EH (cell line): ENCODE measurements at places on chromosomes 7 and 10.

DNA sequence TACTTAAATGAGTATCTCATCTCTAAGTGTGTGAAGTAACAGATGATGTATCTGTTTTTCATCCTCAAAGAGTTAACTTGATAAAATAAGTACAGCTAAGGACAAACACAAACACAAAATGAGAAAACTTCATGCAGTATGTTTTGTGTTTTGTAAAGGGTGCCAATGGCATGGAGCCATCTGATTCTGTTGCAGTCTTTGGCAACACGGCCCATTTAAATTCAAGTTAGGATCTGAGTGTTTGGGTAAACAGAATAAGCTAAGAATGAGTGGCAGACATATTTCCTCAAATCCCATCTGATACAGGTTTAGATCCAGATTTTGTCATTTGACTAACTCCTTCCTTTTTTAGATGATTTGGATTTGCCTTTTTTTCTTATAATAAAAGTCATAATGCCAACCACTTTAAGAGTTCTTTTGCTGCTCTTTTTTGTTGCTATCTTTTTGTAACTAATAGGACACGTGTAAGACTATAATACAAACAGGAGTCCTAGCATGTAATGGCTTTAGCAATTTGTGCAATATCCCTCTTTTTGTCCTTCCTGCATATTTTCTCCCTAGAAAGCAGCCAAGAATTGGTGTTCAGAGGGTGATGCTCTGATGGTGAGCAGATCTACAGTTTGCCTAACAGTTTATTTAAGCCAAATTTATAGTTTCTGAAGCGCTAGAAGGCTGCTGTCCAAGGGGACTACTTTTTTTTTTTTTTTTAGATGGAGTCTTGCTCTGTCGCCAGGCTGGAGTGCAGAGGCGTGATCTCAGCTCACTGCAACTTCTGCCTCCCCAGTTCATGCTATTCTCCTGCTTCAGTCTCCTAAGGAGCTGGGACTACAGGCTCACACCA is 18.9 kb upstream of the ACTA2 start:
- peak; percentile 63 for DNase-seq

GRCh38 chr7:80346704-80347103 is 165.2 kb downstream of the GNAT3 start:
- DNase-seq: no peak

- DNase-seq: no peak
Measured at GRCh38 chr10:23558361-23558799, 119.5 kb downstream of the OTUD1 start.

GRCh38 chr10:132297526-132297925 is 10.2 kb downstream of the STK32C start:
- DNase-seq: no peak

- DNase-seq: no peak
Measured at GRCh38 chr10:124557167-124557566, 95.5 kb downstream of the LHPP start.

DNA sequence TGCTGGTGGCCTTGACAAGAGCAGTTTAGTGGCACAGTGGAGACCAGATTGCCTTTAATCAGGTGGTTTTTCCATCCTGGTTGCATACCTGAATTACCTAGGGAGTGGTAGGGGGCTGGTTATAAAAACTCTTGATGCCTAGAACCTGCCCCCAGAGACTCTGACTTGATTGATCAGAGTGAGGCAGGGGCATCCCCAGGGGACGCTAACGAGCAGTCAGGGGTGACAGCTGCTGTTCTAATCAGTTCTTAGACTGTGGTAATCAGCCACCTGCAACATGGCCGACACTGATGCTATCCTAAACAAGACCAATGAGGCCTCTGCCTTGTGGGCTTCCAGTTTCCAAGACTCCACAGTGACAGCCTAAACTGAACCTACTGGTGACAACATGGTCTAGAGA is 2.0 kb upstream of the OPALIN start:
- no peak for DNase-seq

DNA sequence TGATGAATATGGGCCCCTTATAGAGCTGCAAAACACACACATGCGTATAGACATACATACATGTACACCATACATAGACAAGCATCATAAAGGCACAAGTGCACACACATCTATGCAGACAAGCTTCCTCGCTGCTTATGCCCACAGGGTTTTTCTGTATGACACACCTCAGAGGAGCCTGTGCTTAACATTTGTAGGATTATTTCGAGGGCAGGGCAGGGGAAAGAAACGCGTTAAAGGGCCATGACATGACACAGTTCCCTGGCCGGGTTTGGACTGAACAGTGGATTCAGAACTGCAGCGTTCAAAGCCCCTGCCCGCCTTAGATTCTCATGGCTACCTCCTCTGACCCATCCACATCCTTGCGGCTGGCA is 44.8 kb downstream of the CHST3 start:
- DNase-seq: no peak

DNA sequence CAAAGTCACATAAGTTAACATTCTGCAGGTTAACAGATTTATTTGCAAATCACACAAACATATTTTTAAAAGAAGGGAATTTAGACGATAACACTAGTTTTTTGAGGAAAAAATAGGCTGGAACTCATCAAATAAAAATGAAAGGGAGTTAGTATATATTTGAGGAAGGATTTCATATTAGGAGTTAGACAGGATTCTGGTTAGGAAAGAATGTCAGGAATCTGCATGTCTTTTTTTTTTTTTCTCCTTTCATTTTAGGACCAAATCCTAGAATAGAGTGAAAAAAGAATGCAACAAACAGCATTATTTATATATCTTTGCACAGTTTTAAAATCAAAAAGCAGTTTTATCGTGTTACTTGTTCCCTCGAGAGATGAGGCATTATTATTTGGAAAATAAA is 8.9 kb upstream of the TRDMT1 start:
- DNase-seq: peak; percentile 66

GRCh38 chr7:79159040-79159664 is 294.3 kb downstream of the MAGI2 start:
- DNase-seq: no peak

GRCh38 chr7:94228678-94229077 is 166.0 kb upstream of the COL1A2 start:
- DNase-seq: no peak

GRCh38 chr7:137981668-137982067 is 20.2 kb downstream of the CREB3L2 start:
- DNase-seq: peak; percentile 43

- DNase-seq: no peak
Measured at GRCh38 chr7:18400275-18400674, 95.3 kb upstream of the HDAC9 start.

DNA sequence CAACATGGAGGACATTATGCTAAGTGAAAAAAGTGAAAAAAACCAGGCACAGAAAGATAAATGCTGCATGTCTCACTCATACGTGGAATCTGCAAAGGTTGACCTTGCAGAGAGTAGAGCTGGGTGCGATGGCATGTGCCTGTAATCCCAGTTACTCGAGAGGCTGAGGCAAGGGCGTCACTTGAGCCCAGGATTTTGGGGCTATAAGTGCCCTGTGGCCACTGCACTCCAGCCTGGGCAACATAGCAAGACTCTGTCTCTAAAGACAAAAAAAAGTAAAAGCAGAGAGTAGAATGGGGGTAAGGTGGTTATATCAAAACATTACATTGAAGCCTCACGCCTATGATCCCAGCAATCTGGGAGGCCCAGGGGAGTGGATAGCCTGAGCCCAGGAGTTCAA is 22.8 kb downstream of the CBX3 start:
- DNase-seq: no peak

DNA sequence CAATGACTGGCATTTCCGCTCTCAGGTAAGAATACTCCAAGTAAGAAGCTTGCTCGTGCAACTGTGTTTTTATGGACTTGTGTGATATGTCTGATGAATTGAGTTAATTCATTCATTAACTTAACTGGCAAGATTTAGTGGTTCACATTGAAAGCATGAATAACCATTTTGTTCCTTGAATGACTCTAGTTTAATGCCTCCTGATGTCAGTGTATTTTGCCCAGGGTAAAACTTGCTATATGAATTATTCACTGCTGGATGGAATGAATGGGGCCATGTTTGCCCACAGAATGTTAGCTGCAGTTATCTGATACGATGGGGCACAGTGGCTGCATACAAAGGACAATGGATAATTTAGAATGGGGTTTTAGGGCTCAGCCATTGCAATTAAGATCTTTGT is 124.1 kb downstream of the ZNF365 start:
- no peak for DNase-seq

- DNase-seq: no peak
Measured at GRCh38 chr7:8455426-8455825, 22.0 kb downstream of the NXPH1 start.

- peak; percentile 45 for DNase-seq
Measured at GRCh38 chr10:10677479-10677878, 340.2 kb upstream of the CELF2 start.

DNA sequence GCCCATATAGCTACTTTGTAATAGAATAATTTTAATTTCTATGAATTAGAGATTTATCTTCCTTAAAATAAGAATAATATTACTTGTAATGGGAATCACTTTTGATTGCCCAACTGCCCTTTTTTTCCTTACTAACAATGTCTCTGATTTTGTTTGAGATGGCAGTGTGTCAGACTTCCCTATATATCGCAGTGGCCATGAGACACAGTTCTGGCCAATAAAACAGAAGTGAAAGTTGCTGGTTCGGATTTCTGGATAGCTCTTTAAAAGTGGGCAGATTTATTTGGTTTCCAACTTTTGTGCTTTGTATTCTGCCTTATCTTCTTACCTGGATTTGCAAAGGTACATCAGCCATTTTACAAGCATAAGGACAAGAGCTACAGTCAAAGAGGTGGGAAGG is 170.2 kb downstream of the PPP1R17 start:
- DNase-seq: no peak

GRCh38 chr10:125925262-125925834 is 29.0 kb downstream of the FANK1 start:
- DNase-seq: no peak

DNA sequence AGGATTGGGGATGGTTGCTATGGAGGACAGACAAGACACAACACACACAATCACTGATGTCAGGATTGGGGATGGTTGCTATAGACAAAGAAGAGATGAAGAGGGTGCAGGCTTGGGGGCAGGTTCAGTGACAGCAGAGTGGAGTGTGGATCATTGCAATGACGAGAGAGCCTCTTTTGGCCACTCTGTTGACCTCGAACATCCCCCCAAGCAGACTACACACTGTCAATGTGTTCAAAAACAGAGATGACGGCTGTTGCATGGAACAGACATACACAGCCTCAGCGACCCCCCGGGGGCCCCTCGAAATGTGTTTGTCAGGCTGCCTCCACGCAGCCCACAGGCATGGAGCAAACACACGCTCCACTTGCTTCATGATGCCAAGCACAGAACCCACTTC is 133.0 kb downstream of the PTPRN2 start:
- DNase-seq: no peak

- no peak for DNase-seq
Measured at GRCh38 chr10:55019439-55019838, 218.4 kb upstream of the PCDH15 start.

DNA sequence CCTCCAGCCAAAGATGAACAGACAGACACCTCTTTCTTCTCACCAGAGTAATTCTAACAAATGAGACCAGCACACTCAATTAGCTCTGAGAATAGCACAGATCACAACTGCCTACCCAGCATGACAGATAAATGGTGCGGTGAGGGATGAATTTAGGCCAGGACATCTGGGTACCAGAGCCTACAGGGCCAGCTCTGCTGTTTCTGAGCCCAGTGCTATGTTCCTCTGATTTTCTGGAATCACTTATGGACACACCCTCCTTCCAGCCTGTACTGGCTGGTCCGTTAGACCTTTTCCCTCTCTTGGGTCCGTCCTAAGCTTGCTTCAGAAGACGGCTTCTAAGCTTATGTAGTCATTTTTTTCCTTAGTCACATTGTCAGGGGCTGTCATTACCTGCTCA is 73.6 kb downstream of the INSYN2A start:
- no peak for DNase-seq

GRCh38 chr10:72030762-72031543 is 57.4 kb downstream of the SPOCK2 start:
- DNase-seq: no peak

DNA sequence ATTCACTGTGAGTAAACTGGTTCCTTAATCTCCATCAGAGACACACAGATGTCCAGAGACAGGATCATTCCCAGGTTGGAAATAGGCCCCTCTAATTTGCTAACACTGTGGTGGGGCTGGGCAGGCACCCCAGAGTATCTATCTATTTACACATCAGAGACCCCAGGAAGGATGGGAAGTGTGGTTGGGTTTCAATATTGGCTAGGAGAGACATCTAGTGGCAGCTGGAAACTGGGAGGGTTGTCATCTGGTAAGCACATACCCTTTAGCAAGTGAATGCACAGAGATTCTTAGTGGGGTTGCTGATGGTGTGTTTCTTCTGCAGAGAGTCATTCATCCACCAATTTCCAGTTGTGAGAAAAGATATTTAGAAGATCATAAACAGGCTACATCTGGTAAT is 36.0 kb upstream of the NRG3 start:
- DNase-seq: no peak

- DNase-seq: peak; percentile 32
Measured at GRCh38 chr10:71220689-71221540, 8.5 kb downstream of the UNC5B start.

- DNase-seq: no peak
Measured at GRCh38 chr10:97547271-97547600, 25.3 kb upstream of the ANKRD2 start.
